Sigmoid colon (tissue), 7 donors: ENCODE measurements at places on chromosomes 12 and 14. TPM values are rescaled to one million over a fixed set of nuclear protein-coding genes. Genes with fewer than 3 reads are reported as not detected.
A peak's percentile ranks its signal among the peaks of the same experiment; 100 is the strongest.

- H3K27ac ChIP-seq, result no peak overlapping the region
- peaks cover 4% of the 10 kb centered on the region for H3K36me3 ChIP-seq
- no peak overlapping the region for H3K4me3 ChIP-seq
- DNase-seq, result no peak
Measured at GRCh38 chr14:50928002-50928635, 16.2 kb downstream of the PYGL start.

- H3K4me1 ChIP-seq, result no peaks in the 10 kb centered on the region
- no peak overlapping the region for H3K27ac ChIP-seq
- no peaks in the 10 kb centered on the region for H3K27me3 ChIP-seq
- no peak for DNase-seq
- H3K36me3 ChIP-seq, result no peaks in the 10 kb centered on the region
Measured at GRCh38 chr12:5473076-5473782, 41.3 kb downstream of the NTF3 start.

- DNase-seq, result no peak
- no peak overlapping the region for H3K27ac ChIP-seq
- H3K36me3 ChIP-seq, result no peaks in the 10 kb centered on the region
- H3K27me3 ChIP-seq, result no peaks in the 10 kb centered on the region
- H3K4me1 ChIP-seq, result peaks cover 3% of the 10 kb centered on the region
Measured at GRCh38 chr12:119288576-119288975, 46.0 kb upstream of the CCDC60 start.

DNA sequence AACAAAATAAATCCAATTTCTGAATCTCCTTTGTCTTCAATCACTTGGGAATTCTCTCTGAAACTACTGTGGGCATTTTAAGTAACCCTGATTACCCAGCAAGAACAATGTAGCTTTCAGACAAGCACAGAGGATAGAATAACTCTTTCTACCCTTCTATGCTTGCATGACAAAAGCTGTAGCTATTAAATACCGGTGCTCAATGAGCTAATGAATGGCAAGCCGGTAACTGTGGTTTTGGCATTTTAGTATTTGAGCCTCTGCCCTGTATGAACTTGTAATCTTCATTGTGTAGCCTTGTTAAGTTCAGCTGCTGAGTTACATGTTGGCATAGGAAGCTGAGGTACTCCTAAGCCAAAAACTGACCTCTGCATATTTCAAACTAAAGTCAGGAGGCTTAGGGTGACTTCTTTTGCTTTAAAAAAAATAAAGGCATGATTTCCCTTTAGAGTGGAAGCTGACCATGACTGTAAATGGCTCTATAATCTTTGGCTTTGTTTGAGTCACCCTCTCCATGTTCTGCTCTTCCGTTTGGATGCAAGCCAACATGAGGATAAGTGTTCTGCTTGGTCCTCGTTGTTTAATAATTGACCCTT is 171.0 kb upstream of the HIF1A start:
- H3K4me1 ChIP-seq, result no peaks in the 10 kb centered on the region
- H3K4me3 ChIP-seq, result no peak overlapping the region
- H3K36me3 ChIP-seq, result no peaks in the 10 kb centered on the region
- no peak for DNase-seq

DNA sequence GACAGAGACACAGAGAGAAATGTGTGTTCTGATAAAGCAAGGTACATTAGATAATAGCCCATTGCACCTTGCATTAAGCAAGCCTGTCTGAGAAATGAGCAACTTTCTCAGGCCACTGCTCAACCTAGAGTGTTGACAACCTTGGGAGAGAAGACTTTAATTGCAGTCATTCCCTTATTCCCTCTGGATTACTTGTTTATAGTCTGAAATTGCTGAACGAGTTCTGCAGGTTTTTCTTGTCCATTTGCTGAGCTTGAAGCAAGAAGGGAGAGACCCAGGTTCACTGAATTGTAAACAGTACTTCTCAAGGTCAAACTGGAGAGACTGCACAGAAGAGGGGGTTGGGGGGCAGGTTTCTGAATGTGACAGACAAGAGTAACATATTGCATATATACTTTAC is 159.4 kb upstream of the PLEKHG7 start:
- H3K27me3 ChIP-seq, result no peaks in the 10 kb centered on the region
- H3K4me1 ChIP-seq, result peaks cover 36% of the 10 kb centered on the region
- H3K27ac ChIP-seq, result no peak overlapping the region

- H3K27ac ChIP-seq, result peak overlapping the region; percentile 87
- H3K4me1 ChIP-seq, result no peaks in the 10 kb centered on the region
- DNase-seq, result peak; percentile 95
- H3K27me3 ChIP-seq, result peaks cover 48% of the 10 kb centered on the region
- no peaks in the 10 kb centered on the region for H3K36me3 ChIP-seq
Measured at GRCh38 chr12:132327336-132328171, 1.8 kb downstream of the GALNT9 start.

GRCh38 chr12:100253437-100253836 is 13.4 kb downstream of the DEPDC4 start:
- H3K27me3 ChIP-seq, result no peaks in the 10 kb centered on the region
- no peak for DNase-seq
- no peaks in the 10 kb centered on the region for H3K36me3 ChIP-seq

- H3K4me1 ChIP-seq, result no peaks in the 10 kb centered on the region
- DNase-seq, result no peak
- no peak overlapping the region for H3K27ac ChIP-seq
Measured at GRCh38 chr12:49946086-49946485, 4.5 kb upstream of the AQP2 start.

- peaks cover 20% of the 10 kb centered on the region for H3K4me1 ChIP-seq
- no peak for DNase-seq
- H3K27ac ChIP-seq, result no peak overlapping the region
- H3K4me3 ChIP-seq, result no peak overlapping the region
- no peaks in the 10 kb centered on the region for H3K36me3 ChIP-seq
Measured at GRCh38 chr12:110638796-110639195, 24.9 kb downstream of the TCTN1 start.

GRCh38 chr12:5623411-5623810 is 191.5 kb downstream of the NTF3 start:
- no peaks in the 10 kb centered on the region for H3K36me3 ChIP-seq
- DNase-seq, result no peak
- H3K4me3 ChIP-seq, result no peak overlapping the region
- H3K27ac ChIP-seq, result no peak overlapping the region
- H3K27me3 ChIP-seq, result no peaks in the 10 kb centered on the region

GRCh38 chr12:53567961-53568808 is 58.0 kb downstream of the ATF7 start:
- H3K36me3 ChIP-seq, result no peaks in the 10 kb centered on the region
- H3K4me1 ChIP-seq, result peaks cover 24% of the 10 kb centered on the region
- H3K27ac ChIP-seq, result no peak overlapping the region

DNA sequence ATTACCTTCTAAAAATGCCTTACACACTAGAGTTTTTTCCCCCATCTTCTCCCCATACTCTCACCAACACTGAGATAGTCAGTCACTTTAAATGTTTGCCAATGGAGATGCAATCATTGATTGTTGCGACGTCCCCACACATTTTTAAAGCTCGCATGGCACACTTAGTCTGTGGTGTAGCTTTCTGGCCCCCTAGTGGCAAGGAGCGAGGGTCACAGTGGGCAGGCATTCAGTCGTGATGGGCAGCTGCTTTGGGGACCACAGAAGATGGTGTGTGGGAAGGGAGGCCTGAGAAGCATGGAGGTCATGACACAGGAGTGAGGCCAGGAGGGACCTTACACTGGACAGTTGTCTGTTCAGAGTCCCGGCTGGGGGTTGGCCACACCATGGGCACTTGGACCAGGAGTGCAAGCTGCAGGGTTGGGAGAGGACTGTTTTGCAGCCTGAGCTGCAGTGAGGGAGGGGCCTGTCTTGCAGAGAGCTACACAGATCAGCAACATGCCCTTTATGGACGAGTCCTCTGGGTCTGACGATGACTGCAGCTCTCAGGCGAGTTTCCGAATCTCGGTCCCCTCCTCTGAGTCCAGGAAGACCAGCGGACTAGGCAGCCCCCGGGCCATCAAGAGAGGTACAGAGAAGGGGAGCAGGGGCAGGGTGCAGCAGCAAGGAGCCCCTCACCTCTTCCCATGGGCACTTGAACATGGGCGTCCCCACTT is 28.6 kb downstream of the PIGH start:
- no peaks in the 10 kb centered on the region for H3K4me1 ChIP-seq
- no peaks in the 10 kb centered on the region for H3K27me3 ChIP-seq
- no peak overlapping the region for H3K27ac ChIP-seq
- peak; percentile 78 for DNase-seq
- no peak overlapping the region for H3K4me3 ChIP-seq

DNA sequence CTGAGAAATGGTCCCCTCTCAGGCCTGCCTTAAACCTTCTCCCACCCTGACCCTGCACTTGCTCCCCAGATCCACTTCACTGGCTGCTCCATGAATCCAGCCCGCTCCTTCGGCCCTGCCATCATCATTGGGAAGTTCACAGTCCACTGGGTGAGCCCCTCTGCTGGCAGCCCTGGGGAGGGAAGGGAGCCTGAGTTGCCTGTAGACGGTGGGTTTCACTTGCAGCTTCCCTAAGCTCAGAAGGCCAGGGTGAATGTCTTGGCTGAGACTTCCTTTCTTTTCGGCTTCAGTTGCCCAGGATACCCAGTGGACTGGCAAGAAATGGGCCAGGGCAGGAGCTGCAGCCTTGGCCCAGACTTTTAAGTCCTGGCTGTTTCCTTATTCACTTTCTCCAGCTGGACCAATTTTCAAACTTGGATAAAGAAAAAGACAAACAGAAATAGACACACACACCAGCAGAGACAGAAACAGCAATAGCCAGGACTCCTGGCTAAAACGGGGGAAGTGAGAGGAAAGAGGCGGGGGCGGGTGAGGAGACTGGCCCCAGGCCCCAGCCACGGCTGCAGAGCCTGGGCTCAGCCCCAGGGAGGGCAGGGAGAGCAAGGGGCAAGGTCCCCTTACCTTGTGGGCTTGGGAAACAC is 2.0 kb downstream of the AQP6 start:
- H3K36me3 ChIP-seq, result no peaks in the 10 kb centered on the region
- peak; percentile 65 for DNase-seq
- H3K4me1 ChIP-seq, result no peaks in the 10 kb centered on the region
- H3K27me3 ChIP-seq, result no peaks in the 10 kb centered on the region
- H3K27ac ChIP-seq, result no peak overlapping the region

DNA sequence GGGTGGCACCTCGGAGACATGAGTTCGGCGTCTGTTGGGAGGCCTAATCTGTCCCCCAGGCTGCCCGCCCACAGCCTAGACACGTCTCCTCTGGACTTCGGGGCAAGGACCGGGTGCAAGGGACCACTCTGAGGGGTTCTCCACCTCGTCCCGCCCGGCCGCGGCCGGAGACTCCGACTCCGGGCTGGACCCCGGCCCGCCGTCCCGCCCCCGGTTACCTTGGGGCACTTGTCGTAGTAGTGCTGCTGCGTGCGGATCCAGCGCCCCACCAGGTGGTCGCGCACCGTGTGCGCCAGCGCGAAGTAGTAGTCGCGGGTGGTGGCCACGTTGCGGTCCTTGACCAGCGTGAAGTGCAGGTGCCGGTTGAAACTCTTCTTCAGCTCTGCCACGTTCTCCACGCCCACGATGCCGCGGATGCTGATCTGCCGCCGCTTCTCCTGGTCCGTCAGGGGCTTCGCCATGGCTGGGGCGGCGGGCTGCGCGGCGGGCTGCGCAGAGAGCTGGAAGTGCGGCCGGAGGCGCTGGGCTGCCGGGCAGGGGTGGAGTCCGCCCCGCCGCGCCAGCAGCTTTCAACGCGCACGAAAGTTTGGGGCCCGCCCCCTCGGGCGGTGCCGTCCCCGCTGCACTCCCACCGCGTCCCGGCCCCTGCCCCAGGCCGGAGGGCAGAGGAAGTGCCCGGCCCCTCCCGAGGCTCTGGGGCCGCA is at the start of gene PYGL:
PYGL (minus strand) TSS at position 541 of the 704 bp plus-strand sequence; CDS start at position 461, 80 bp downstream.
- no peaks in the 10 kb centered on the region for H3K27me3 ChIP-seq
- H3K36me3 ChIP-seq, result no peaks in the 10 kb centered on the region
- peak; percentile 88 for DNase-seq
- H3K4me1 ChIP-seq, result no peaks in the 10 kb centered on the region
- H3K4me3 ChIP-seq, result peak within 1 kb of the TSS; percentile 76

GRCh38 chr14:75168586-75169335 is 7.7 kb downstream of the TMED10 start:
- no peak for DNase-seq
- no peaks in the 10 kb centered on the region for H3K27me3 ChIP-seq
- H3K4me3 ChIP-seq, result no peak overlapping the region
- H3K27ac ChIP-seq, result no peak overlapping the region

DNA sequence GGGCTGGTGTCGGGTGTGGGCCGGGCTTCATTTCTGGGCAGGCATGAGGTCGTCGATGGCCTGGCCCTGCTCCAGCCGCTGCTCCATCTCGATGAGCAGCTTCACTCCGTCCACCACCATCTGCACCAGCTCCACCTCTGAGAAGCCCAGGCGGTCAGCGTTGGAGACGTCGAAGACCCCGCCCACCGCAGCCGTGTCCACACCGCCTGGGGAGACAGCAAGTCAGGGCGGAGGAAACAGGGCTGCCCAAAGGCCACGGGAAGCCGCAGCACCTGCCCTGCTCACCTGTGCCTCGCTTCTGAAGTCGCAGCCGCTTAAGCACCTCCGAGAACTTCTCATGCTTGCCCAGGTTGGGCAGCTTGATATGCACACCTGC is 2.8 kb downstream of the CKB start:
- peaks cover 11% of the 10 kb centered on the region for H3K36me3 ChIP-seq
- peak overlapping the region; percentile 86 for H3K27ac ChIP-seq

GRCh38 chr14:105023791-105024480 is 3.1 kb upstream of the CDCA4 start:
- H3K4me1 ChIP-seq, result peaks cover 41% of the 10 kb centered on the region
- no peak overlapping the region for H3K4me3 ChIP-seq
- H3K36me3 ChIP-seq, result no peaks in the 10 kb centered on the region
- no peaks in the 10 kb centered on the region for H3K27me3 ChIP-seq
- no peak overlapping the region for H3K27ac ChIP-seq

DNA sequence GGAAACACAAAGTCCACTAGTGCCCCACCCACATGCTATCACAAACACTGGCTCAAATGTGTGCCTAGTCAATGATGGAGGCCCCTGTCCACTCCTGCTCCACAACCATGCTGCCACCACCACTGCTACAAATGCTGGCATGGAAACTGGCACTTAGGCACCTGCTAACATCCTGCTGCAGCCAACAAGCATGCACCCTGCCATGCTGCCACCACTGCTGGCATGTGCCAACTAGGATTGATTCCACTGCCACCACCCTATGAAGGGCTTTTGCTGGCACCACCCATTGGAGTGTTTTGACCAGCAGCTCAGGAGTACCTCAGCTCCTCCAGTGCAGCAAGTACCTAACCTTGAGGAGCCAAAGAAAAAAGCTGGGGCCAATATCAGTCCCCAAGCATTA is 236.6 kb downstream of the CCDC59 start:
- no peaks in the 10 kb centered on the region for H3K36me3 ChIP-seq
- H3K4me3 ChIP-seq, result no peak overlapping the region
- H3K4me1 ChIP-seq, result peaks cover 4% of the 10 kb centered on the region
- no peak for DNase-seq

- no peak overlapping the region for H3K27ac ChIP-seq
- no peaks in the 10 kb centered on the region for H3K36me3 ChIP-seq
- H3K27me3 ChIP-seq, result no peaks in the 10 kb centered on the region
- DNase-seq, result no peak
Measured at GRCh38 chr12:92047393-92047826, 98.2 kb downstream of the BTG1 start.

The C2CD5 gene
- 42.6 TPM for total RNA-seq

The KITLG gene
- 54.6 TPM for total RNA-seq

The TMEM179 gene
- 1.5 TPM for total RNA-seq

The PLCZ1 gene
- total RNA-seq, result not detected

The COPZ1 gene
- total RNA-seq, result 69.0 TPM

The BHLHE41 gene
- total RNA-seq, result 3.9 TPM

The BICDL1 gene
- 0.54 TPM for total RNA-seq

The FAM90A1 gene
- not detected for total RNA-seq

The KCNMB4 gene
- 6.4 TPM for total RNA-seq
